ENCODE measurements at places on chromosomes 3 and 15.

GRCh38 chr15:51909584-51909983, 62.0 kb downstream of the LEO1 start:
- no peak for DNase-seq

DNA sequence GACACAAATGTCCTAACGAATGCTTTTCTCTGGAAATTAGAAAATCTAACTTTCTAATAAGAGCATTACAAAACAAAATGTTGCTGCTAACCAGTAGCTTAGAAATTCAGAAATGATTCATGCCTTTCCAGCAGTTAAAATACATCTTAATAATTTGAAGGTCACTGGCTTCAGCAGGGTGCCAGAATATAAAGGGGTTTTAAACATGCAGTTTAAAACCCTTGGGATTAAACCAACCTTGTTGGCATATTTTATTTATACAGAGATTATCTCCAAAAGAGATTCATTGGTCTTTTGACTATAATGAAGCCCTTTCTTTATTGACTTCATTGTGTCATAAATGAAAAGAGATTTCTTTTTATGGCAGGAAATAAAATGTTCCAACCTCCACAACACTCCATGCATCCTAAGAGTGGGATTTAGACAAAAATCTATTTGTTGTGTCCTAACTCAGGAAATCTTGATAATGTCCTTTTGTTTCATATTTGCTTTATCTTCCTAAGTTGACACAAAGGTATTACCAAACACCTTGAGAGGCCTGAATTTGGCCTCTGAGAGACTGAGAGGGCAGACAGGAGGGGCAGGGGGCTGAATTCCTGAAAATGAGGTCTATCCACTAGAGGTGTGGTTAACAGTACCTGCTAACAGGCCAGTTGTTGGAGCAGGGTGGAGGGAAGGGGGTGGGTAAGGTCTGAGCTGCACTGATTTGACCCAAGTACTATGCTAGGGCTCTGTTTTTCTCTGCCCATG, 124.4 kb downstream of the FEZF2 start:
- DNase-seq, result no peak

- no peak for DNase-seq
These were observed 43.1 kb downstream of the BHLHE40 start for GRCh38 chr3:5022187-5022965.

DNA sequence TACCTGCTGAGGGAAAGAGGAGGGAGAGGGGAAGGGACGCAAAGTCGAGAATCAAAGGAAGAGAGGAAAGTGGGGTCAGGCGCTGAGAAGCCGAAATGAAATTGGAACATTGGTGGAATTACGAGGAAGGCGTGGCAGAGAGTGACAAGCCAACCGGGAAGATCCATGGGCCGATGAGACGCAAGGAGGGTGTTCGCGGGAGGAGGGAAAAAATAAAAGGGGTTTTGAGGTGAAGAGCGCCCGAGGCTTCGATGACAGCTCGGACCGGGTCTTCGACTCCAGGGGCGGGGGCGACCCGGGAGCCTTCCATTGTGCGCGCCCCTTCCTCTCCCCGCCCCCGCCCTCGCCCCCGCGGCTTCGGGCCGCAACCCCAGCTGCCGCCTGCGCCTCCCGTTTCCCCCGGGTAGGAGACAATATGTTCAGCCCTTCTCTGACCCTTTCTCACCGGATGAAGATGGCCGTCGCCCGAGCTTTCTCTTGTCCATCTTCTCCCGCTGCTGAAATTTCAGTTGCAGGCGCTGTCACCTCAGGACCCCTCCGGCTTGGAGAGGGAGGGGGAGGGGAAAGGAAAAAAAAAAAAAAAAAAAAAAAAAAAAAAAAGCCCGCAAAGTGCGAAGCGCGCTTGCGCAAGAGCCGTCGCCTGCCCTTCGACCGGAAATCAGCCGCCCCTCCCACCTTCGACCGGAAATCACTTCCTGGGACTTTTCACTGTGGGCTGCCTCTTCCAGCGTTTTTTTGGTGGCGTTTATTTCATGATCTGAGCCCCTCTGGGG, at the start of gene SENP7:
Gene SENP7 (minus strand): TSS at position 567 of the 773 bp plus-strand sequence. CDS start 82 bp downstream, at position 485.
- DNase-seq, result peak; percentile 89

DNA sequence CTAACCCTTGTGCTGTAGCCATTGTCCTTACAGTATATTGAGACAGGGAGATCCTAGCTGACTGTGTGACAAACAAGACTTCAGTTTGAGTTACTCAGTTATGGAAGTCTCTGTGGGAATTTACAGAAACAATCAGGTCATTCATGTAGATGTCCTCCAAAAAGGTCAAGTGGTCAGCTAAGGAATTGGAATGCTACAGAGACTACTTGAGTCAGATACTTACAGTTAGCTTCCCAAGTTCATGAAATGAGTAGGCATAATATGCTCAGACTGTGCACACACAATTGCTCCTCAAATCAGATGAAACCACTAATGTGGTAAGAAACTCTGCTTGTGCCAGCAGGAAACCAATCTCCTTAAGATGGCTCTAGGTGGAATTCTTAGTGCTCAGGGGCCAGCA, 985.7 kb downstream of the NSUN3 start:
- DNase-seq, result no peak

DNA sequence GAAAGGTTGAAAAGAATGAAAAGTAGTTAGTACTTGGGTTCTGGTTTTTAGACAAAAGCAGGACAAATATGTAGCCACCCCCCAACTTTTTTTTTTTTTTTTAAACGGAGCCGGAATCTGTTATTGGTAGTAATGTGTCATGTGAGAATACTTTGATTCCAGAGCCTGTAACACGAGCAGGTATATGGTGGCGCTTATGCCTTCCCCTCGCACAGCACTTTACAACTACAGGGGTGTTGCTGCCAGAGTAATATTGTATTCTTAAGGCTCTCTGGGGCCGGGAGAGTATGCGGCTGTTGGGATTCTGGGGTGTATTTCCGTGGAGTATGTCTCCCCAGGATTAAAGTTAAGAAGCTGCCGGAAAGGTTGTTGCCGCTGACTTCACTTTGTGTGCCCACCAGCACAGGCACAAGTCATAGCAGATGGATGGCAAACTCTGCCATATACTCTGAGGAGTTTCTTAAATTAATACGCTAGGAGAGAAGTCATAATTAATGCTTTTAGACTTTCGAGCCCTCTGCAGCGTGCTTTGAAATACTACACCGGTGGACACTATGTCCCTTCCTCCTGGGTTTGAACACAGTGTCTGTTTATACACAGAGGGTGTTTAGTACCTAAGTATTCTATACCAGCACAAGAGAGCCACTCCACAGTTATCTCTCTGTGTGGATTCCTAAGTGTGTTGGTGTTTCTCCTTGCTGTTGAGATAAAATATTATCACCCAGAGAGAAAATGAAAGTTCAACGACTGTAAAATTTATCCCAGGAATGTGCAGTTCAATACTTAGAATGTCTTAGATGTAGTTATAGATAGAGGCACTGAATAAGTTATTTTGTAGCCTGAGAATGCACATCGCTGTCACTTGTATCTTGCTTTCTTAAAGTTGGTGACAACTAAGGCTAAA, 1.4 kb downstream of the MBNL1 start:
- peak; percentile 75 for DNase-seq

GRCh38 chr15:36931434-36931833, 168.9 kb downstream of the MEIS2 start:
- no peak for DNase-seq

DNA sequence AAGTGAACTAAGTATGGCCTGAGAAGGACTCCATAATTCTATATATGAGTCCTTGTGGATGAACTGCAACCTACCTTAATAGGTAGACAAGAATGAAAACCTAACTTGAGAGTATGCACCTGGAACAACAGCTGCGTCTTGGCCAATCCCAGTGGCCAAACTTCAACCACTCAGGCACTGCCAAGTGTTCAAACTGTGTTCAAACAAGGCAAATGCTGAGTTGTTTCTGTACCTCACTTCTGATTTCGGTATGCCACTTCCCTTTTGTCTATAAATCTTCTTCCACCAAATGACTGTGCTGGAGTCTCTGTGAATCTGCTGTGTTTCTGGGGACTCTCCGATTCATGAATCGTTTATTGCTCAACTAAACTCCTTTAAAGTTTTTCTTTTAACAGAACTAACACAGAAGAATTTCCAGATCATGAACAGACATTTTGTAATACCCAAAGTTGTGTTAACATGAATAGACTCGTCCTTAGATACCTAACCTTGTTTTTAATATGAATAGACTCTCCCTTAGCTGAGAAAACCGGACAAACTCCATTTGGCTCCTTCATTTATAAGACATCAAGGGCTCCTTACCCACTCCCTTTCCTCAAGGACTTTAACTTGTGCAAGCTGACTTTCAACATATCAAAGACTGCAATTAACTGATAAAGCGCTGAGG, 4.1 kb downstream of the ZNF717 start:
- no peak for DNase-seq

- no peak for DNase-seq
These were observed 156.1 kb upstream of the ANKRD28 start for GRCh38 chr3:15953841-15954240.

GRCh38 chr3:35070088-35070487, 569.2 kb upstream of the ARPP21 start:
- no peak for DNase-seq

- DNase-seq, result no peak
These were observed 34.3 kb downstream of the ASTE1 start for GRCh38 chr3:130992344-130992743.

- DNase-seq, result no peak
These were observed 9.6 kb downstream of the NIPA1 start for GRCh38 chr15:22796079-22796478.

DNA sequence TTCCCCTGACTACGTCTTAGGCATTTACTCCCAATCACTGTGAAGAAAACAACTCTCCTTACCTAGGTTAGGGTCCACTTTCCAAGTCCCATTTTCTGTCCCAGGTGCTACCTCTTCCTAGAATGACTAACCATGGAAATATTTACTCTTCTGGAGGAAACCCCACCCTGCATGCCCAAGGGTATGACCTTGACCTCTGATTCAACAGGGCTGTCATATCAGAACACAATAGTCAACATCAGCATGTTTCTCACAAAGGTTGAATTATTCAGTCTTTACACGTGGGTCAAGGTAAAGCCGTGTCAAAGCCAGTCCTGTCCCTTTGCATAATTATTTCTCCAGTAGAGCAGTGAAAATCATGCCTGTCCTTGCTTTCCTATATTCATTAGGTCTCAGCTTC, 4.3 kb upstream of the FRMD5 start:
- DNase-seq, result no peak

DNA sequence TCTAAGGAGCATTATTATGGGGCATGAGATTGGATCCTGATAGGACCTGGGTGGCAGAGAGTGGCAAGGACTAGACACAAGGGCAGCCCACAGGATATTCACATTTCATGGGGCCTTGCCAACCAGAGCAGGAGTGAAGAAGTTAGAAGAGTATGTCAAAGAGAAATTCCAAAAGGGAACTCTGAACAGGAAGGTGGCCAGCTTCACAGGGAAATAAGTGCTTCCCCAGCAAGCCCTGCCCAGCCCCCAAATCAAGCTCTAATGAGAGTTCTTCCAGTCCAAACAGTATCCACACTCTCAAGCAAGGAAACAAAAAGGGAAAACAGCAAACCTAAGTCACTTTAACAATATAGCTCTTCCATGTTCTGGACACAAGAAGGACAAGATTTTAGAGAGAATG, 130.2 kb upstream of the COL8A1 start:
- no peak for DNase-seq

DNA sequence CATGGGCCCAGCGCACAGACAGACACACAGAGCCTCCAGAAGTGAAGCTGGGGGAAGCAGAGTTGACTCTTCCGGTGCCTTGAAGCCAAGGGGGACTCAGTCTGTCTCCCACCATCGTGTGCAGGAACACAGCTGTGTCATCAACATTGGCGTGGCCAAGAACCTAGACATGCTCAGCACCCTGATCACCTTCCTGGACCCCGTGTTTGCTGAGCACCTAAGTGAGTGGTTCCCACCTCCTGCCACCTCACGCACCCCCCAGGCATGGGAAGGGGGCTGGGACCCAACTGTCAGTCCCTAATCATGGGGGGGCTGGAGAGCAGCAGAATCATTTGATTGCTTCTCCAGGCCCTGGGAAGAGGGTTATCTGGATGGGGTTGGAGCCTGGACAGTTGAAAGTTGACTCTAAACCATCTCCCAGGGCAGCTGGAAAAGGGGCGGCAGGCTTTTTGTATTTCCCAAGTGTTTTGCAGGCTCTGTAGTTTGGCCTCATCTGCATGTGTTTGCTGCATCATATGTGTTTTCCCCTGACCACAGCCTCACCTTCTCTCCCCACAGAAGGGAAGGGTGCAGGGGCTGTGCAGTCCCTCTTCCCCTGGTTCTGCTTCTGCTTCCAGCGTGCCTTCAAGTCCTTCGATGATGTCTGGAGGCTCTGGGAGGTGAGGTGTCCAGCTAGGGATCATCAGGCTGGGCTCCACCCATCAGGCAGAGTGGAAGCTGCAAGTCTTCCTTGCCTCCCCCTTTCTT, 12.8 kb downstream of the TBC1D21 start:
- DNase-seq, result no peak

GRCh38 chr15:67416891-67417290, 104.0 kb upstream of the C15orf61 start:
- DNase-seq, result no peak

GRCh38 chr3:74139648-74140047, 474.8 kb downstream of the CNTN3 start:
- DNase-seq, result no peak

- no peak for DNase-seq
These were observed 58.7 kb downstream of the RPN1 start for GRCh38 chr3:128591738-128592426.

DNA sequence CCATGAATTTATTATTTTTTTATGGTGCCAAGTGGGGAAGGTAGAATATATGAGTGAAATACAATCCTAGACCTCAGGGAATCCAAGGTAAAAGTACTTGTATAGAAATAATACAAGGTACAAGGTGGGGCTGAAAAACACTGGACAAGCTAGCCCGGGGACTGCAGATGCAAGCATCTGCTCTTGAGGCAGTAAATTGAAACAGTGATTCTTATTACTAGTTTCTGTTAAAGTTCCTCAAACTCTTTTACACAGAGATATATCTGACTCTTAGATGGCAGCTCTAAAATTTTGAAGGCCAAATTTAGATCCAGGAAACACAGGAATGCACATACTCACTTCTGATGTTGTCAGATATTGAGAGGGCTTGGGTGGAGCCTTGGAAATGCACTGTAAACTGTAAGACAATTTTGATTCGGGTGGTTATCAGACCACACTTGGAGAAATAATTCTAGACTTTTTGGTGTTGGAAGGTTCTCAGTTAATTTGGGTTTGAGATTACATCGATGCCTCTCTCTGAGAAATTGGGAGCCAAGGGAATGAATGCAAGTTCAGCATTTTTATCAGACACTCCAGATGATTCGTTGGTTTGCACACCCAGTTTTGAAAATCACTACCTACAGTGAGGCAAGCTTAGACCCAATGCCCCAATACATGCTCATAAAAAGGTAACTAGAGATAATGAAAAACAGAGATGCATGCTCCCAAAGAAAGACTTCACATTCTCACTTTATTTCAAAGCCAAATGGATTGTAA, 7.3 kb downstream of the TP63 start:
- no peak for DNase-seq

DNA sequence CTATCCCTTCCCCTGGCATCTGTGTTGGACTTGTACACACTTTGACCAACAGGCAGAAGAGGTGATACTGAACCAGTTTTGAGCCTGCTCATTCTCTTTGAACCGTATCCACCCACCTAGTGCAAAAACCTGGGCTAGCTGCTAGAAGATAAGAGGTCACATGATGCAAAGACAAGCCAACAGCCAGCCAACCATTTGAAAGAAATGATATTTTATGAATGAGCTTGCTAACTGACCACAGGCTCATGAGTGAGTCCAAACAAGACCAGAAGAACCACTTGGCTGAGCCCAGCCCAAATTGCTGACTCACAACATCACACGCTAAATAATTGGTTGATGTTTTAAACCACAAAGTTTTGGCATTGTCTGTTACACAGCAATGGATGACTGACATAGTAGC, 74.0 kb upstream of the CTNNB1 start:
- DNase-seq, result no peak

- peak; percentile 56 for DNase-seq
These were observed 68.1 kb downstream of the SLC6A1 start for GRCh38 chr3:11060500-11061251.
